ENCODE measurements at places on chromosomes 7 and 10.

DNA sequence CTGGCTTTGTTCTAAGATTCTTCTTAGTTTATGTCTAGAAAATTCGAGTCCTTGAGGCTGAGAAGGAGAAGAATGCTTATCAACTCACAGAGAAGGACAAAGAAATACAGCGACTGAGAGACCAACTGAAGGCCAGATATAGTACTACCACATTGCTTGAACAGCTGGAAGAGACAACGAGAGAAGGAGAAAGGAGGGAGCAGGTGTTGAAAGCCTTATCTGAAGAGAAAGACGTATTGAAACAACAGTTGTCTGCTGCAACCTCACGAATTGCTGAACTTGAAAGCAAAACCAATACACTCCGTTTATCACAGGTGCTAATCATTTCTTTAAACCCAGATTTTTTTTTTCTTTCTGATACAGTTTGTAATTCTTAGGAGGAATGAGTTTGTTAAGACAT, 6.7 kb downstream of the CEP55 start:
- DNase-seq = peak; percentile 25

- DNase-seq = no peak
These were observed 349.9 kb downstream of the RPS24 start for GRCh38 chr10:78383378-78384048.

GRCh38 chr7:70673778-70674570, 458.0 kb upstream of the GALNT17 start:
- DNase-seq = no peak

DNA sequence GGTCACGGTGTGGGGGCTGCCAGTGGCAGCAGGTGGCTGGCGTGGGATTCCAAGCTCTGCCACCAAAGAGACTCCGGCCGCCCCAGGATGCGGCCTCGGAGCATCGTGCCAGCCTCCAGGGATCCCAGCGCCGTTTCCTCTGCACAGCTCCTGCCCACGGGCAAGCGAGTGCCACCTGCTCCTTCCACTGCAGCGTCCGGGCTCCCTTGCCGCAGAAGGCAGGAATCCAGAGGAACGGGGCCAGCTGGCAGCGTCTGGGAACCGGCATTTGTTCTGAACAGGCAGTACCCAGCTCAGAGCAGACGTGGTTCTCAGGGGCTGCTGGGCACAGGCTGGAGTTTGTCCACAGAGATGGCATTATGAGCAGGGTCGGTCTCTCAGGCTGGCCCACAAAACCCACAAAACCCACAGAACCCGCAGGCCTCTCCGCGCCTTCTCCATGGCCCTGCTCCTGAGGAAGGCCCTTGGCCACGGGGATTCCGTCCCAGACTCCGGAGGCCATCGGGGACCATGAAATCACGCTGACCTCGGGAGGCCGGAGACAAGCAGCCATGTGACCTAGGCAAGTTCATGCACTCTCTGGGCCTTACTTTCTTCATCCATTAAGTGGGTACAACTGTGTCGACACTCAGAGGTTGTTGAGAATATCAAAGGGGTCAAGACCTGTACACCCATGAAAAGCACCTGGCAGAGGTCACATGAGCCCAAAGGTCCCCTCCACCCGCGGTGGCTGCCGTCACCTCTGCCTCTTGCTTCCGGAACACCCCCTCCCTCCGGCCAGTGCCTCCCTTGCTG, 72.1 kb upstream of the TNRC18 start:
- DNase-seq = no peak

DNA sequence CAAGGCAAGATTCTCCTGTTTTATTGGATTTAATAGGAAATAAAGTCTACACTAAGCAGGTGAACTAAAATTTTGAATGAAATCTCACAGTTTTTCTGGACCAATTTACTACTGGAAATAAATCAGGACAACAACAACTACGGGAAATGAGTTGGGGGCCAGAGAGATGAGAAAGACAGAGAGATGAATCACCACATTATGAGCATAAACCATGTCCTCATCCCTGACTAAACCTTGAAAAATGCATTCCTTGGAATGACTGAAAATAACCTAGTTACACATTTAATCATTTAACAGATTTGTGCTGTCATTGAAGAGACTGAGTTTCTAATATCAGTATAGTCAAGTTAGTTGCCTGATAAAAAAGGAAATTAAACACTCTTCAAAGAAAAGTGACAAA, 608.4 kb upstream of the KCND2 start:
- DNase-seq = no peak

- DNase-seq = no peak
These were observed 814.6 kb upstream of the AUTS2 start for GRCh38 chr7:68783684-68784083.

DNA sequence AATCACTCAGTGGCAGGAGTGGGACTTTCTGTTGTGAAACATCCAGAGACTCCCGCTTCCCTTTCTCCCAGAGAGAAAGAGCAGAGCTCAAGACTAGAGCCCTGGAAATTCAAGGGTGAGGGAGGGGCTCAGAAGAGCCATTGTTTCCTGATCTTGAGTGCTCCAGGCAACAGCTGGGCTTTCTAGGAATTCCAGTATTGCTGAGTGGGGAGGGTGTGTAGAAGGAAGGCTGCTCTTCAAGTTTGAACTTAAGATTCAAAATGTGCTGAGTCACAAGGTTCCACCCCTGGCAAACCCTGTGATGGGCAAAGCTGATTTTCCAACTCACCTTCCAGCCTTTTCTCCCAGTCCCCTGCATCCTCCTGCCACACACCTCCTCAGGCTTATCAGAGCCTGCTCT, 42.3 kb upstream of the MSRB2 start:
- DNase-seq = no peak

Data from GM13976 (cell line).